Stimulated activated naive CD4-positive, alpha-beta T cell treated with Interleukin-2 at 50 U/mL for 16 hours (primary cell): ENCODE measurements at places on chromosomes 12 and 14.
A peak's percentile ranks its signal among the peaks of the same experiment; 100 is the strongest.

- DNase-seq, result no peak
Observed at GRCh38 chr12:41205070-41205709, 17.1 kb downstream of the PDZRN4 start.

GRCh38 chr12:128947209-128947608, 93.9 kb downstream of the GLT1D1 start:
- no peak for DNase-seq

DNA sequence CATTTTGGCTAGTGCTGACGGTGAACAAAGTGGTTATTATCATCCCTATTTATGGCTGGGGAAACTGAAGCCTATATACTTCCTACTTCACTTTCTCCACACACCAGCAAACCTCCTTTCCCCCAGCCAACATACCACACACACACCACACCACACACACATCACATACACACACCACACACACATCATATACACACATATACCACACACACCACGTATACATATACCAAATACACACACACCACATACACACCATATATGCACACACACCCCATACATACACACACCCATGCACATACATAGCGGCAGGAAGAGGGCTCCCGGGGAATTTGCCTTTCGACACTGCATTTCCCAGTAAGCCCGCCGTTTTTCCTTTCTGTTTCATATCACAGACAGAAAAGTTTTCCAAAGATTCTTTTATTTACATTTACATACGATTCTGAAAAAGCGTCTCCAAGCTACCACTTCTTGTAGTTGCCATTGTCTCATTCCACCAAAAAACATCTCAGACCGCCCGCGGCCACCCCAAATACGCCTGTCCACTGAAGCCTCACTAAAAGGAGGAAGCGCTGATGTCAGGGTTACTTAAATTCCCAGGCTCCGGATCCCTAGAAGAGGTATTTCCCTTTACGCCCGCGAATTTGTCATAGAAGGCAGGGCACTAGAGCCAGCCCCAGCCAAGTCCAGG, 823 bp upstream of the RAB5B start:
- no peak for DNase-seq

GRCh38 chr14:76490735-76491134, 114.8 kb downstream of the ESRRB start:
- DNase-seq, result no peak

DNA sequence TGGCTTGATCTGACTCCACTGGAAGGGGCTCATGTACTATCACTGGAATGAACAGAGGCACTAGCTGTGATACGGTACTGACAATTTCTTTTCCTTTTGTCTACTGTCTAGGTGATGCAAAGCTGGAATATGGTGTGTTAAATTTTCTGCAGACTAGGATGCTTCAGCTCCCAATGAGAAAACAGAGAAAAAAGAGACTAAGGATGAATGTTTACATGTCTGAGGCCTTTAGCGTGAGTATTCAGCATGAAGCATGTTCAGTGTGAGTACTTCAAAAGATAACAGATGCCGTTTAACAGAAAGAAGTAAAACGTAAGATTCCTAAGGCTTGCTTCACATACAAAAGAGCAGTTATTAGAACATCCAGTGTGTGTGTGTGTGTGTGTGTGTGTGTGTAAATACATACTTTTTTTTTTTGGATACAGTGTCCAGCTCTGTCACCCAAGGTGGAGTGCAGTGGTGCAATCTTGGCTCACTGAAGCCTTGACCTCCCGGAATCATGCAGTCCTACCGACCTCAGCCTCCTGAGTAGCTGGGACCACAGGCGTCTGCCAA, 92.3 kb upstream of the FERMT2 start:
- DNase-seq, result no peak

GRCh38 chr12:1791104-1791841, 29.1 kb upstream of the LRTM2 start:
- peak; percentile 51 for DNase-seq

GRCh38 chr14:24095271-24096068, 1.4 kb downstream of the PCK2 start:
- peak; percentile 64 for DNase-seq

GRCh38 chr12:52044292-52044983, 6.8 kb upstream of the NR4A1 start:
- DNase-seq, result no peak

GRCh38 chr12:740921-741320, 11.5 kb upstream of the WNK1 start:
- DNase-seq, result no peak

DNA sequence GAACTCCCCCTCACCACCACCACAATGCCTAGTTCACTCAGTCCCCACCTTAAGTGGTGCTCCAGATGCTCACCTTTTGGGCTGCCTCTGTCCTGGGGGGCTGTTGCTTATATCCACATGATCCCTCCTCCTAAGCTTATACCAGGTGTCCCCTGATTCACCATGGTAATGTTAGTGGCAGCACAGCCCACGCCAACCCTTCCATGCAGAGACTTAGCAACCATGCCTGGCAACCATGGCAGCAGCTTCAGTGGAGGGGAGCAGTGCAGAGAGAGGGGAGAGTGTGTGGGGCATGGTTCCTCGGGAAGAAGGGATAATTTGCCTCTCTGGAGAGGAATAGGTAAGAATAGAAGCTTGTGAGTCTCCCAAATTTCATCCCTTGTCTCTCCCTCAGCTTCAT, 1.2 kb upstream of the DDN start:
- no peak for DNase-seq

DNA sequence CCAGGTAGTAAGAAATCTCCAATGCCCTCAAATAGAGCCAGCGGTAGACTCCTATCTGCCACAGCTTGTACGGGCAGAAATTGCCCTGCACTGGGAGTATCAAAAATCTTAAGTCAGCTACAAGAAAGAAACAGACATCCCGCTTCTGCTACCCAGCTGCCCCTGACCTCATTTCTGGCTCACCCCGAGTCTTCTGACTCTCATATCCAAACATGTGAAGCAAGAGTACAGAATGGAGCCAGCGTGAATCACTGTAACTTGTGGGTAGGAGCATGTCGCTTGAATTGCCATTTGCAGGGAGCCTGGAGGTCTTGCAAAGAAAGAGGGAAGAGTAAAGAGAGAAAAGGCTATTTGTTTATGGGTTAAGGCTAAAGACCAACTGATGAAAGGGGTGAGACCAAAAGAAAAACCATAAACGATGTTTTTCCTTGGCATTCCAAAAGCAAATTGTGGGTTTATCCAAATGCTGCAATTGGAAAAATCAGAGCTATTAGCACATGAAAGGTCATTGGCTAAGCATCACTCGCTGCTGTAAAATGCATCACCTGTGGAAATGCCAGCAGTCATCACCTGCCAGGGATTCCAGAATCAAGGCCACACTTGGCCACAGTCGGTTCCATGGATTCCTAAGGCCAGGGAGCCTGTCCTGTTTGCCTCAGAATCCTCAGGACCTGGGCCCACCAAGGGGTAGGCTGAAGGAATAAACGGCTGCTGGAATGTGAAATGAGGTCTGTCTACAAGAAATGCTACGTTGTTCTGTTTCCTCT, 86.6 kb downstream of the FOXN3 start:
- no peak for DNase-seq

- no peak for DNase-seq
Observed at GRCh38 chr14:88075269-88075981, 70.5 kb downstream of the GPR65 start.

- no peak for DNase-seq
Observed at GRCh38 chr12:50564237-50564947, 59.6 kb downstream of the DIP2B start.

DNA sequence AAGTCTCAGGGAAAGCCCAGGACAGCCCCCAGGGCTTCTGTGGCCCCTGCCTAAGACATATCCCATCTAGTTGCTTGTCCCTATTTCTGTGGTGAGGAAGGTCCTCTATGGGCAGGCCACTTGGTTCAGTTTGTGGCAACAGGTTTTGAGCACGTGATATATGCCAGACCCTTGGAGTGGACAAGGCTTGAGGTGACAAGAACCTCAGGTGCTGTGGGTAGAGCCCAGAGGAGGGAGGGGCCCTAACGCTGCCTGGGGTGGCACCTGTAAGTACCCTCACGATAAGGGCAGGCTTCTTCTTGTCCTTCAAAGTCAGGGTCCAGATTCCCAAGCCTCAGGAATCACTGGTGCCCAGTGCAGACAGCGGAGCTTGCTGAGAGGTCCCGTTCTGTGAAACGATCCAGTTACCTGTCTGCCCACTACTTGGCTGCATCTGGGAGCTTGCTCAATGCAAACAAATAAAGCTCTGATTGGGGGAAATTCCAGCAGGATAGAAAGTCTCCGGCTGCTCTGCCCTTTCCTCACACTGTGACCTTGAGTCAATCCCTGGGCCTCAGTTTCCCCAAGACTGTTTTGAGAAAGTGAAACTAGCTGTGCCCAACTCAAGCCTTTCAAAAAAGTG, 47.7 kb upstream of the FAM181A start:
- no peak for DNase-seq

DNA sequence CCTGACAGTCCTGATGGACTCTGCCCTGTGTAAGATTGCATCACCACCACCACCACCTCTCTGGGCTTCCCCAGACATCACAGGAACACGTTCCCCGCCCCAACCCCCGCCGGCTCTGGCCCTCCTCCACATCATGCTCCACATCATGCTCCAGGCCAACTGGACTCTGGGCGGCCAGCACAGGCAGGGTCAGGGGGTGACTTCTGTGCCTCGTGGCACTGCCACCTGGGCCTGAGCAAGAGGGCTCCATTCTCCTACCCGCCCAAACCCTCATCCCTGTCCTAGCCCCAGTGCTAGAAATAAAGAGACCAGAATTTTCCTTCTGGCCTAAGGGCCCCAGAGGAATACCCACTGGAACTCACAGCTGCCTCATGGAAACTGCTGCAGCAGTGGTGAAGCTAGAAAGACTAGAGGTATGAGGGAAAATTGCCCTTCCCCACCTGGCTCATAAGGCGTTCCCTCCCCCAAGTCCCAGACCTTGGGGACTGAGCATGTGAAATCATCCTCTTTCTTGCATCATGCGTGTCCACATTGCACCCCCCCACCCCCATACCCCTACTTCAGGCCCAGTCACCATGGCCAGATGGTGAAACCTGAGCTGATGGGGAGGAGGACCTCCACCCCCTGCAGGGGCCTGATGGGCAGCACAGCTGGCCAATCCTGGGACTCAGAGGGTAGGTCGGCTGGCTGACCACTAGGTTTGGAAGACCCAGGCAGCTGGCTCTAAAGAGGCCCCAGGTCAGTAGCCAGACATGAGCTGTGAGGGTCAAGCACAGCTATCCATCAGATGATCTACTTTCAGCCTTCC, at the start of gene INHBE:
TSS of gene INHBE (plus strand) at position 742 of the 808 bp plus-strand sequence. CDS start 230 bp downstream, outside the sequence.
- no peak for DNase-seq

DNA sequence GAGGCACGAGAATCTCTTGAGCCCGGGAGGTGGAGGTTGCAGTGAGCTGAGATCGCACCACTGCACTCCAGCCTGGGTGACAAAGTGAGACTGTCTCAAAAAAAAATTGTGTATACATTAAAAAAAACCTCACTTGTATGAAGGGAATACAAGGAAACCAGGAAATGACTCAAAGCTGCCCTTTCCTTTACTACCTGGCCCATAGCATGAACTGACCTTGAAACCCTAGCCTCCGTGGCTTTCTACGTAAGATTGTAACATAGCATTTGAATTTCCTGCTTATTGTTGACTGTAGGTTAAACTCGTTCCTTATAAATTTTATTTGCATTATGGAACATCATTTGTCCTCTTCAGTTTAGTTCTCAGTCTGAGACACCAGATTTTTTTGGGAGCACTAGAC, 9.1 kb upstream of the DDX47 start:
- no peak for DNase-seq

GRCh38 chr12:51647647-51648046, 56.6 kb downstream of the SCN8A start:
- DNase-seq, result no peak

DNA sequence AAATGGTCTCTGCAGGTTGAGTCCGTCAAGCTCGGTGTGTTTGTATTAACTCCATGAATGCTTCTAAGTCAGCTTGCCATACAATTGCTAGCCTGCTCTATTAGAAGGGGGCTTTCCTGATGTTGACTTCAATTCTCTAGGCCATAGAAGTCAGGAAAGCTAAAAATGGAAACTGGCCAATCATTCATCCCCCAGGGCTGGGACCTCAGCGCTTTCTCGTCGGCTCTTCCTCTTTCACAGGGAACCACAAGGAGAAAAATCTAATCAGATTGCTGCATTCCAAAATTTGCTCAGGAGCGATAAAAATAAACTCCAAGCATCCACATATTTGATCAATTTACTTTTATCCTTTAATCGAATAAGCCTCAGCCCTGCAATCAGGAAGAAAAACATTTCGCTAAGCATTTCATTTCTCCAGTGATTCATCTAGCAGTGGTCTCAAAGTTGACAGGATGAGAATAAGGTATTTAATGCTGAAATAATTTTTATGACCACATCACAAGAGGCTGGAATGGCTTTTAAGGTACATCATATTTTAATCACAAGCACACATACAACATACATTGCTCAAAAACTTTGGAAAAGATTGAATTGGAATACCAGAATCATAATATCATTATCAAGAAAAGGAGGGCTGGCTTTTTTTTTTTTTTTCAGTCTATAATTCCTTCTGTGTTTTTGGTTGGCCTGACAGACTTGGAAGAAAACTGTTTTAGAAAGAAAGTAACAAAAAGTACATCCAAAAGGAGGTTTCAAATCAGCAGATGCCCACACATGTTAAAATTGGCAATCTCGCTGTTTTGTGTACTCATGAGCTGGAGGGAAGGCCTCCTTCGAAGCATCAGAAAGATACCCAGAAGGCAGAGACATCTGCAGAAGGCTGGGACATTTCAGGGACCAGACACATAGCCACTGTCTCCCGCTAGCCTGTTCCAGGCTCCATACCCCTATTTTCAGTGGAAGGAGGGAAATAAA, 316.3 kb downstream of the NUAK1 start:
- DNase-seq, result no peak

GRCh38 chr14:24734917-24735500, 101.0 kb upstream of the GZMB start:
- DNase-seq, result no peak

GRCh38 chr14:88698651-88699050, 94.1 kb downstream of the EML5 start:
- DNase-seq, result no peak

GRCh38 chr12:104094284-104094683, 30.0 kb downstream of the HCFC2 start:
- no peak for DNase-seq

GRCh38 chr12:67774983-67775587, 126.5 kb downstream of the DYRK2 start:
- DNase-seq, result no peak

- DNase-seq, result no peak
Observed at GRCh38 chr12:59808317-59808910, 212.6 kb downstream of the SLC16A7 start.

GRCh38 chr14:81137316-81137715, 83.4 kb downstream of the GTF2A1 start:
- DNase-seq, result no peak
